ENCODE measurements at places on chromosomes 2 and 18. TPM values are rescaled to one million over a fixed set of nuclear protein-coding genes. Genes with fewer than 3 reads are reported as not detected.

- DNase-seq = no peak
Observed at GRCh38 chr2:69238449-69239031, 148.5 kb downstream of the GFPT1 start.

Gene SNORC
- 0.46 TPM for polyA plus RNA-seq

DNA sequence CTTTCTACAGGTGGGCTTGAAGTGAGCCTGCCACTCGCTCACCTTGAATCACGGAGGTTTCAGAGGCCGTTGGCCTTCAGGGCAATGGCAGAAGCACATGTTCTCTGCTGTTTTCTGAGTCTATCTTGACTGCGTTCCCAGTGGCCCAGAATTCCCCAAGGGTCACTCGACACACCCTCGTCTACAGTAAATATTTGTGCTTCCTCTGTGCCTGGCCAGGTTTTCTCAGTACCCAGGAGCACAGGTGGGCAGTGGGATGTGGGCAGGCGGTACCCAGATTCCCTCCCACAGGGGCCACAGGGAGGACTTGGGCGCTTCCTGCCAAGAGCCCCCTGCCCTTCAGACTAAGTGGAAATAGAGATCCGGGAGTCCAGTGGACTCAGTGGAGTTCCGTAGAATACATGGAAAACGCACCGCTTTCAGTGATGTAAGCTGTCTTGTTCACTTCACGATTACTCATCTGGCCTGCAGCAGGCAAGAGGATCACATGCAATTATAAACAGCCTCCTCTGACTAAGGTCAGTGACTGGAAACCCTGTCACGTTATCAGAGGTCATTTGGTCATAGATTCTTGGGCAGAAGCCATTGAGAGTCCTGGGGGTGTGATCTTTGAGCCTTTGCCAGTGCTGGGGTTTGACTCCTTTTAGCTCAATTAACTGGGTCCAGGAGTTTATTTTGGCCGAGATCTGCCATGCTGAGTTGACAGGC lies 179.8 kb downstream of the NEDD4L start:
- DNase-seq = no peak

DNA sequence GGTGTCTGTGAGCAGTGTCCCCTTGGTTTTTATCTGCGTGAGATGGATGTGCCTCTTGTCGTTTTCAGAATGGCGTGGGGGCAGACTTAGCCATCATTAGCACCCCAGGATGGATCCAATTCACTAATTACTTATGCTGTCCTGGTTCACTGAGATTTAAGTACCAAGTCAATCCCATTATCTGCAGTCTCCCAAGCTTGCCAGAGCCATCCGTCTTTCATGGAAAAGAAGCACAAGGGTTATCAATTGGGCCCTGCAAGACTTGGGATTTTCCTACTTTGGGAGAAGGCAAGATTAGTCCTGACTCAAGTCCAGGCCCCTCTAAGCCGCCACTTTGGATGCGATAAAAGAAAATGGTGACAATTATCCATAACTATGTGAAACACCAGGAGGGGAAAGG lies 404.0 kb downstream of the TMEM182 start:
- DNase-seq = no peak

DNA sequence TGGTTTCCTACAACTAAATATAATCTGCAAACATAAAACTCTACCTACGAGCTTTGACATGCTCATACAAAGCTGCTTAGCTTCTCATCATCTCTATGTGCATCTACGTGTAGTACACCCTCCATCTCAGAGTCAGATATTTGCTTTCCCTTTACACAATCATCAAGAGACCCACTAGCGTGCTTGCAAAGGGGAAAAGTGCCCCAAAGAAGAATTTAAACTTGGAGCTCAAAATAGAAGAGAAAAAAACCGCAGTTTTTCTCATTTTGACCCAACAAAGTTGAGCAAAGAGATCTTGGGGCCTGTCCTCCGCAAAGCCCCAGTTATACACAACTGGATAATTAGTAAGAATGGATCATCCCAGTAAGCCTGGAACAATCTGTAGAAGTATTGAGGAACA lies 104.1 kb downstream of the PAX3 start:
- DNase-seq = no peak

DNA sequence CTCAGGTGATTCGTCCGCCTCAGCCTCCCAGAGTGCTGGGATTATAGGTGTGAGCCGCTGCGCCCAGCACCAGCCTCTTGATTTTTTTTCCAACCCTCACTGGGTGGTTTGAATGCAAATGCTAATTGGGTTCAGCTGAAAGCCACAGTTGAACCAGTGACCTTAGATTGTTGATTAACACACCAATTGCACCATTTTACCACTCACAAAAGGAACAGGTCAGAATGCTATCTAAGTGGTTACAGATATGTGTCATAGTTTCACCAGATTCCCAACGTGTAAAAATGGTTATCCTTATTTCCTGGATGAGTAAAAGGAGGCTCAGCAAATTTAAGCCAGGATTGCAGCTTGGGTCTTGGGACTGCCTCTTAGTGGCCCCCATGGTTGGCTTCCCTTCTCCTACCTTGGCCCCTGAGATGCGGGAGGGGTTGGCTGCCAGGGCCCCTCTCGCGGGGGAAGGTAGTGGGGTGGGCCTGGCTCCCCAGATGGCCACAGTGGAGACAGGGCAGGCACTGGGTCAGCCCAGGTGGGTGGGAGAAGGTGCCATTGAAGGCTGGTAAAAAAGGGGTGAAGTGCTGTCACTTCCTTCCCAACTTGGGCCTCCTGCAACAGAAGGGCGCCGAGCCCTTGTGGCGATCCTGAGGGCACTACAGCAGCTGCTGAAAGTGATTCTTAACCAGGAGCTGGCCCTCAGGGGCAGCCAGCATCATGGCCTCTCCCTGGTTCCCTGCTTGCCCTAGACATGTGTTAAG lies 164.9 kb upstream of the HAAO start:
- DNase-seq = no peak

- no peak for DNase-seq
Observed at GRCh38 chr2:48173141-48173540, 266.8 kb upstream of the FBXO11 start.

Data from heart left ventricle (tissue), 16 donors.